ENCODE measurements at places on chromosomes 11 and 22.

- no peak for DNase-seq
Measured at GRCh38 chr11:78295991-78296930, 107.5 kb downstream of the USP35 start.

GRCh38 chr22:32206774-32207758 is 2.2 kb upstream of the RFPL2 start:
- no peak for DNase-seq

DNA sequence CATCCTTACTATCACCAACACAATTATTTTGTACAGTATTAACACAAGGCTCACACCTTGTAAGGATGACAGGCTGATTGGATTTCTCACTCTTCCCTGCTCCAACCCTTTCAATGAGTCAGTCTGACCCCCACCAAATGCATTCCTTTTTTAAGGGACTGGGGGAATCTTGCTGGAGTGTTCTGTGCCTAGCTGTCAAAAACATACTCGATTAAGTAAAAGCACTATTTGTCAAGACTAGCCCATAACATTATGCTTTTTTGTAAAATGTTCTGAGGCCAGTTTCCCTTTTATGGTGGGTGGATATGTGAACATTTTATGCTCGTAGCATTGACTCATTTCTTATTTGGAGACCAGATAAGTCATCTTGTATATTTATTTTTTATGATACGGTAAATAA is 87.2 kb downstream of the PDHX start:
- DNase-seq, result no peak

GRCh38 chr22:21108379-21109115 is 62.8 kb downstream of the LRRC74B start:
- DNase-seq, result no peak

DNA sequence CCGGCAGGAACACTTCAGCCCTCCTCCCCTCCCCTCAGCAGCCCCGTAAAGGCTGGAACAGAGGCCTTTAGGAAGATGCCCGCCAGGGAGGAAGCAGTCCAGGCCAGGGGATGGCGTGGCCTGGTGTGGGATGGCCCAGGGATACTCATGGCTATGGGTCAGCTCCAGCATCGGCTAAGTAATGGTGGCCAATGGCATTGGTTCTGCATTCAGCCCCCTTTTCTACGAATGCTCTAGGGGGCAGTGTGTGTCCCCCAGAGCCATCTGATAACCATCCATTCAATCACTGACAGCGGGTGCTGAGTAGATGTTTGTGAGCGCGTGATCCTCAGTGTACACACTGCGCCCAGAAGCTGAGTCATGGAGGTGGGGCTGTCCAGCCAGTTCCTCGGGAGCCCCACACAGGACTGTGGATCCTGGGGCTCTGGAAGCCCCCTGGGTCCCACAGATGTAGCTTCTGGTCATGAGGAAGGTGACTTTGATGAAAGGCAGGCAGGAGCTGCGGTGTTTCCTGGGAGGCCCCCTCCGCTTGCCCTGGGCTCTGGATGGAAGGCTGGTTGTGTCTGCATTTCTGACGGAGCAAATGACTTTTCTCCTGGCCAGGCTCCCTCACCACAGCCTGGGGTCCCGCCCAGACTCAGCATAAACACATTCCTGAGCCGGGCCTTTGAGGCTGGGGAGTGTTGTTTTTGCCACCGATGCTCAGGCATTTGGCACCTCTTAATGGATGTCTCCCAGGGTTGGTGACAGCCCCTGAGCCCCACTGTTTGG is 46.5 kb downstream of the FBLN1 start:
- no peak for DNase-seq

- DNase-seq, result no peak
Measured at GRCh38 chr11:12478743-12479142, 101.4 kb downstream of the PARVA start.

Measured in activated naive CD8-positive, alpha-beta T cell treated with anti-CD3 and anti-CD28 coated beads, Interleukin-2, amount 50 U/mL, for 16 hours (primary cell).